Activated T-helper 2 cell treated with anti-CD3 and anti-CD28 coated beads, Interferon-gamma antibody, Interleukin-2, Interleukin-4, amounts not matched to agents 10 μg/mL and 5 μg/mL and 100 μg/mL, durations not matched to agents 14 hours and 24 hours and 36 hours (primary cell): ENCODE measurements at places on chromosomes 13 and 19.
A peak's percentile ranks its signal among the peaks of the same experiment; 100 is the strongest.

DNA sequence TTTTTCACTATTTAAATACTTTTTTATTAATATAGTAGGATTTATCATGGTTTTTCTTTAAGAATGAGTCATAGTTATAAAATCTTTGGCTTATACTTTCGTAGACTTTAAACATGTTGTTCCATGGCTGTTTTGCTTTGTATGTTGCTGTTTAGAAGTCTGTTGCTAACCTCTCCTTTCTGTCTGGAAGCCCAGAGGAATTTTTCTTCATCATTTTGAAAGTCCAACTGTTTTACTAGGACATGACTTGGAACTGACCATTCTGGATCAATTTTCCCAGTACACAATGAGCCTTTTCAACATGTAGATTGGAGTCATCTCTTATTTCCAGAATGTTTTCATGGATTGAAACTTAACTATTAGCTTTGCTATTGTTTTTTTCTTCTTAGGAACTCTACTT, 7.9 kb downstream of the CAB39L start:
- DNase-seq = no peak
- peaks cover 2% of the 10 kb centered on the region for H3K4me1 ChIP-seq
- H3K27ac ChIP-seq = no peak overlapping the region
- no peak overlapping the region for H3K4me3 ChIP-seq

GRCh38 chr19:13860679-13861391, 16.1 kb upstream of the NANOS3 start:
- H3K36me3 ChIP-seq = no peaks in the 10 kb centered on the region
- DNase-seq = no peak
- H3K27ac ChIP-seq = peak overlapping the region; percentile 95
- peaks cover 23% of the 10 kb centered on the region for H3K4me1 ChIP-seq
- peak overlapping the region; percentile 91 for H3K4me3 ChIP-seq
- peaks cover 10% of the 10 kb centered on the region for H3K27me3 ChIP-seq

- peak overlapping the region; percentile 30 for H3K4me3 ChIP-seq
- H3K27ac ChIP-seq = peak overlapping the region; percentile 71
- H3K27me3 ChIP-seq = no peaks in the 10 kb centered on the region
Observed at GRCh38 chr19:54209811-54210494, 9.3 kb downstream of the RPS9 start.

- H3K36me3 ChIP-seq = peaks cover 77% of the 10 kb centered on the region
- no peaks in the 10 kb centered on the region for H3K27me3 ChIP-seq
- H3K27ac ChIP-seq = no peak overlapping the region
- no peaks in the 10 kb centered on the region for H3K4me1 ChIP-seq
Observed at GRCh38 chr19:20233105-20233504, 66.1 kb downstream of the ZNF486 start.

- DNase-seq = no peak
- no peak overlapping the region for H3K27ac ChIP-seq
- H3K27me3 ChIP-seq = no peaks in the 10 kb centered on the region
- no peak overlapping the region for H3K4me3 ChIP-seq
- no peaks in the 10 kb centered on the region for H3K4me1 ChIP-seq
Observed at GRCh38 chr13:63208826-63209225, 1793.2 kb upstream of the PCDH20 start.

- peaks cover 15% of the 10 kb centered on the region for H3K36me3 ChIP-seq
- H3K4me3 ChIP-seq = peak overlapping the region; percentile 80
- DNase-seq = peak; percentile 36
- no peak overlapping the region for H3K27ac ChIP-seq
- H3K4me1 ChIP-seq = peaks cover 17% of the 10 kb centered on the region
- H3K27me3 ChIP-seq = no peaks in the 10 kb centered on the region
Observed at GRCh38 chr19:4064496-4065260, 2.0 kb downstream of the ZBTB7A start.

- H3K27me3 ChIP-seq = peaks cover 34% of the 10 kb centered on the region
- H3K36me3 ChIP-seq = no peaks in the 10 kb centered on the region
- DNase-seq = peak; percentile 57
Observed at GRCh38 chr19:12994701-12995595, at the start of gene NFIX. TSS of gene NFIX (plus strand) at chr19:12995475. CDS start at chr19:12995838, 363 bp downstream.

DNA sequence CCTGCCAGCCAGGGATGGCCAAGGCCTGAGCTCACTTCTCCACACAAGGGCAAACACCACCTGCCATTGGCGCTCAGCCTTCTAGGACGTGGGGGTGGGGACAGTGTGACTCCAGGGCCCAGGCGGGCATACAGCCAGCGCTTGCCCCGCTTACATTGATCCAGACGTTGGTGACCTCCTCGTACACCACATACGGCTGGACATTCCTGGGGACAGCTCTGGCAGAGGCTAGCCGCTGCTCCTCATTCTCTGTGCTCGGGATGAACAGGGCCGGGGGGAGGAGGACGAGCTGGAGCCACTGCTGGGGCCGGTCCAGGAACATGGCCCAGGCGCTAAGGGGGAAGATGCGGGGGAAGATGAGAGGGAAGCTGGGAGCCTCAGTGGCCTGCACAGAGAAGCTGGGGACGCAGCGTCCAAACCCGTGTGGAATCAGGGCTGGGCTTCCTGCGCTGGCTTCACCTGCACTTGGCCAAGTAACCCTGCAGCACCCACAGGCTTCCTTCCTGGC, 25.1 kb upstream of the MYDGF start:
- no peak overlapping the region for H3K4me3 ChIP-seq
- no peak for DNase-seq
- no peak overlapping the region for H3K27ac ChIP-seq
- no peaks in the 10 kb centered on the region for H3K4me1 ChIP-seq
- H3K36me3 ChIP-seq = peaks cover 62% of the 10 kb centered on the region

- H3K4me3 ChIP-seq = no peak overlapping the region
- H3K36me3 ChIP-seq = no peaks in the 10 kb centered on the region
- no peak overlapping the region for H3K27ac ChIP-seq
- DNase-seq = no peak
- peaks cover 2% of the 10 kb centered on the region for H3K27me3 ChIP-seq
Observed at GRCh38 chr13:100714478-100714877, 39.9 kb upstream of the TMTC4 start.

- H3K27me3 ChIP-seq = no peaks in the 10 kb centered on the region
- peaks cover 44% of the 10 kb centered on the region for H3K36me3 ChIP-seq
- H3K4me3 ChIP-seq = no peak overlapping the region
- peaks cover 66% of the 10 kb centered on the region for H3K4me1 ChIP-seq
- H3K27ac ChIP-seq = peak overlapping the region; percentile 54
Observed at GRCh38 chr13:97261254-97262005, 39.3 kb downstream of the MBNL2 start.

DNA sequence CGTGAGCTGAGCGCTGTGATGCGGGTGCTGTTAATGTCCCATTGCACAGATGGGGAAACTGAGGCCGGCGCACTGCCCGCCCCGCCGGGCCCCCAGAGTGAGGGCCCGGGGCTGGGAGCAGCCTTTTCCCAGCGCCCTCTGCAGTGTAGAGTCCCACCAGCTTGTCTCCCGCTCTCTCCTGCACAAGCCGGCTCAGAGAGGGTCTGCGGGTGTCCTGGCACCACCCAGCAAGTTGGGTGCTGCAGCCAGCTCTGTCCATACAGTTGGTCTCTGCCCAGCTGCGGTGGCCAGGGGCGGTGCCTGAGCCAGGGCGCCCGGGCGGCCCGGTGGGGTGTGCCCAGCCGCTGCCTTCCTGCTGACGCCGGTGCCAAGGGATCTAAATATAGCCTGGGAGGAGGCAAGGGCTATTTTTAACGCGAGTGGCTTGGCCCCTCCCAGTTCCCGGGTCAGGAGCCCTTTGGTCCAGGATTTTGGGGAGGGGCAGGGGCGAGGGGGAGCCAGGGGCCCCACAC, 19.3 kb downstream of the GADD45B start:
- H3K4me3 ChIP-seq = no peak overlapping the region
- DNase-seq = no peak
- peaks cover 18% of the 10 kb centered on the region for H3K4me1 ChIP-seq
- no peak overlapping the region for H3K27ac ChIP-seq

DNA sequence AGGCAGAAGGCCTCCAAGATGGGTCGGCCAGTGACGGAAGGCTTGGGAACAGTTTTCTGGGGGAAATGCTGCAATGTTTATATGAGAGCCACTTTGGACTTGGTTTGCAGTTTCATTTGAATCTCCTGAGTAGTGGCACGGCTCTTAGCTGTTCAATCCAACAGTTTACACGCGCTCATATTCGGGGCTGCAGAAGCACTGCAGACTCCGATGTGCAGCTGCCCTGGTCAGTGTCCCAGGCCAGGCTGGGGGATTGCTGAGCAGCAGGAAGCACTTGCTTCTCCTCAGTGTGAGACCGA, 31.7 kb downstream of the CEBPG start:
- H3K27ac ChIP-seq = no peak overlapping the region
- H3K27me3 ChIP-seq = no peaks in the 10 kb centered on the region
- no peak overlapping the region for H3K4me3 ChIP-seq
- H3K4me1 ChIP-seq = peaks cover 3% of the 10 kb centered on the region
- DNase-seq = no peak
- no peaks in the 10 kb centered on the region for H3K36me3 ChIP-seq

DNA sequence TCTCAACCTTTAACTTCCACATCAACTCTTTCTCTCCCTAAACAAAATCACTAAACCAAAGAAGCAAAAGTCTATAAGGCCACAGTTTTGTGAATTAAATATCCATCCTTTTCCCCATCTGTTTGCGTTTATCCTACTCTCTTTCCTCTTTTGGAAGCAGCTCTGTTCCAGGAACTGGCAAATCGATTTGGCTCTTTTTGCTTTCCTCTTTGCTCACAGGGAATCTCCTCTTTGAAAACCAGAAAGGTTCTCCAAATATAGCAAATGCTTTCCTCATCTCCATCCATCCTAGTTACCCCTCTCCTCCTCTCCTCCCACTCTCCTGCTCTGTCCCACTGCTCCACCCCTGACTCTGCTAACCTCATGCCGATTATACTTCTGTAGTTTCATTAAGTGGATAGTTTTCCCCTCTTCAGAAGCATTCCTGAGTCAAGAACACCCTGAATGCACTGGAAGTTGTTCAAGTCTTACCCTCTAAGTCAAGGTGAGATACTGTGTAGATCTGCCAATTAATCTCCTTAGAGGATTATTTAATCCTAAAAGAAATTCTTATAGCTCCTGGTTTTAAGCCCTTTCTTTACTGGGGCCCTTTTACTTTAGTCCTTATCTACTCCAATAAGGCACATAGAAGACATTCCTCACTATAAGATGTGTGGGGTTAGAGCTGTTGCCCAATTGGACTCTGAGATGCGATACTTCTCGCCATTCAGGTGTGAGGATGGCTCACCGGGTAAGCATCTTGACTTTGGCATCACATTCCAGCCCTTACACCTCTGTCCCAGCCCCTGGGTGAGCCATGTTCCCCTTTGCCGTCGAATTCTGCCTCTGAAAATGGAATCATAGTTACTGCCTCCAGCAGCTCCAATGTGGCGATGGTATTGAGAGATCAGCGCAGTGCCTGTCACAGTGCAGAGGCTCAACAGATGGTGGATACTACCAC, 67.6 kb downstream of the COL4A2 start:
- no peak overlapping the region for H3K4me3 ChIP-seq
- no peak overlapping the region for H3K27ac ChIP-seq
- no peak for DNase-seq
- no peaks in the 10 kb centered on the region for H3K4me1 ChIP-seq
- peaks cover 17% of the 10 kb centered on the region for H3K27me3 ChIP-seq
- H3K36me3 ChIP-seq = no peaks in the 10 kb centered on the region

- H3K4me3 ChIP-seq = no peak overlapping the region
- peaks cover 2% of the 10 kb centered on the region for H3K27me3 ChIP-seq
- H3K36me3 ChIP-seq = no peaks in the 10 kb centered on the region
- no peak overlapping the region for H3K27ac ChIP-seq
- DNase-seq = no peak
Observed at GRCh38 chr13:36746051-36746450, 72.2 kb downstream of the SERTM1 start.

DNA sequence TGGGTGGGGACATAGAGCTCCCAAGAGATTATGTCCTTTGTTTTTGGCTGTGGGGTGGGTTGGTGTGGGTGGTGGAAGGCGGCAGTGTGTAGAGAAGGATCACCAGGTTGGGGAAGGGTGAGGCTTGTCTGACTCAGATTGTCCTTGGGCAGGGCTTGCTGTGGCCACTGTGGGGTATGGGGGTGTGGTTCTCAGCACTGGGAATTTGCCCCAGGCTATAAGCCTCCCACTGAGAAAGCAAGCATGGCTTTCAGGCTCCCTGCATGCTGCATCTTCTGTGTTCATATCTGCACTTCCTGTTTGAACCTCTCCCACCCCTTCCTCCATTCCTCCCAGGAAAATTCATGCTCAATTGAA, 34.9 kb downstream of the DNAJC15 start:
- H3K36me3 ChIP-seq = peaks cover 21% of the 10 kb centered on the region
- peak overlapping the region; percentile 46 for H3K27ac ChIP-seq
- DNase-seq = no peak
- H3K4me1 ChIP-seq = peaks cover 51% of the 10 kb centered on the region

GRCh38 chr13:67643516-67644055, 413.4 kb upstream of the PCDH9 start:
- H3K4me1 ChIP-seq = no peaks in the 10 kb centered on the region
- DNase-seq = no peak
- no peak overlapping the region for H3K27ac ChIP-seq
- H3K36me3 ChIP-seq = no peaks in the 10 kb centered on the region
- no peak overlapping the region for H3K4me3 ChIP-seq
- H3K27me3 ChIP-seq = no peaks in the 10 kb centered on the region

DNA sequence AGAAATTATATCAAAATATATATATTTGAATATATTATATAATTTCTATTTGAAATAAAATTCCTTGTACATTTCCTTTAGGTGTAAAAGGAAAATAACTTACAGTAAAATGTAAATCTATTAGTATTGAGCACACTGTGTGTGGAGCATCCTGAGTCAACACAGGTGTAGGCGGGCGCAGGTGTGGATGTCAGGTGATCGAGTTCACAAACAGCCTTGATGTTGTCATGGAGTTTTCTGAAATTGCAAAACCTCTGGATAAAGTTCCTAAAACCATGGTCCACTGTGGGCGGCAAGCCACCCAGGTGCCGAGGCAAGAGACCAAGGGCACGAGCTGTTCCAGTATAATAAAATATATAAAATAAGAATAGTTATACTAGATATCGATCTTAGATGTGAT, 27.7 kb upstream of the MCF2L start:
- no peak for DNase-seq
- H3K4me1 ChIP-seq = peaks cover 5% of the 10 kb centered on the region
- no peak overlapping the region for H3K4me3 ChIP-seq

- no peak overlapping the region for H3K4me3 ChIP-seq
- H3K27ac ChIP-seq = no peak overlapping the region
- H3K4me1 ChIP-seq = no peaks in the 10 kb centered on the region
- no peak for DNase-seq
- no peaks in the 10 kb centered on the region for H3K27me3 ChIP-seq
Observed at GRCh38 chr13:96898646-96899254, 95.5 kb downstream of the OXGR1 start.

DNA sequence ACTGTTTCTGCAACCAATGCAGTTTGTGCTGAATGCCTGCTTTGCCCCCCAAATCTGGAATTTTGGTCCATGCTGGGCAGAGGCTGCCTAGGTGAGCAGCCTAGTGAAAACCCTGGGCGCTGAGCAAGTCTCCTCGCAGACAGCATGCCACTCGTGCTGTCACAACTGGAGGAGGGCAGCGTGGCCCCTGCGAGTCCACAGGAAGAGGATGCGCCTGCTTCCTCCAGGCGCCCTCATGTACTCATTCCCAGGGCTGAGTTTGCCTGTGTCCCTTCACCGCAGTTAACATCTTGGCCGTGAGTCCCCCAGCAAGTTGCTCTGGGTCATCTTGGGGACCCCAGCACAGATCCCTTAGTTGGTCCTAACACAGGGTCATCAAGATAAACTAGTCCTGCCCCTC, 26.2 kb upstream of the TMEM160 start:
- H3K4me3 ChIP-seq = no peak overlapping the region
- H3K27me3 ChIP-seq = no peaks in the 10 kb centered on the region
- no peak for DNase-seq
